ENCODE measurements at places on chromosomes 7 and 10.

- no peak for DNase-seq
Measured at GRCh38 chr7:121803039-121803438, 69.9 kb upstream of the PTPRZ1 start.

- no peak for DNase-seq
Measured at GRCh38 chr7:33770576-33770975, 134.8 kb upstream of the BMPER start.

DNA sequence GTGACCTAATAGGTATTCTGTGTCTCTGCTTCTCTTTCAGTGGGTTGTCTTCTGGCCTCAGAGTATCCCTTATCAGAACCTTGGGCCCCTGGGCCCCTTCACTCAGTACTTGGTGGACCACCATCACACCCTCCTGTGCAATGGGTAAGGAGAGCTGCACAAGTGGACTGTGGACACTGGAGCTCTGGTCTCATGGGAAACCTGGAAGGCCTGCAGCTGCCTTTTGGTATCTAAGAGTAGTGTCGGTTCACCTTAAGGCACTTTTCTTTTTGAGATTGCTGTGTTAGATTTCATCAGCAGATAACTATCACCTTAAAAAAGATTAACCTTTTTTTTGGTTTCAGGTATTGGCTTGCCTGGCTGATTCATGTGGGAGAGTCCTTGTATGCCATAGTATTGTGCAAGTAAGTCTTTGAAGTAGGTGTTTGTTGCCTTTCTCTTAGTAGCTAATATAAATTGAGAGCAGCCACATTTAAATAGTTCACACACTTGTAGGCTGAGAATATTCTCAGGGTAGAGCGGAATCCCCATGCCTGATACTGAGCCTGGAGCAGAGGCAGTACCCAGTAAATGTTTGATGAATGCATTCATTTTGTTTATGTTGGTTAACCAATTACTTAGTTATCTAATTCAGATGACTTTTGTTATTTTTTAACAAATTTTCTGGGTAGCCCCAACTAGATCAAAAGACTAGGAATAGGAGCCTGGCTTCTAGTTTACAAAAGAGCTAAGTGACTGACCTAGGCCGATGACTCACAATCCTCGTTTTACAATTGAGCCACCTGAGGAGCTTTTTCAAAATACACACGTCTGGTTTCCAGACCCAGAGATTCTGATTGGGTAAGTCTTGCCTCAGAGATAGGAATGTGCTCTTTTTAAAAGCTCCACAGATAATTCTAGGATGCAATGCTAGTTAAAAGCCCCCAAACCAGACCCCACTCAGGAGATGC is 3.6 kb downstream of the TMEM254 start:
- DNase-seq = no peak

DNA sequence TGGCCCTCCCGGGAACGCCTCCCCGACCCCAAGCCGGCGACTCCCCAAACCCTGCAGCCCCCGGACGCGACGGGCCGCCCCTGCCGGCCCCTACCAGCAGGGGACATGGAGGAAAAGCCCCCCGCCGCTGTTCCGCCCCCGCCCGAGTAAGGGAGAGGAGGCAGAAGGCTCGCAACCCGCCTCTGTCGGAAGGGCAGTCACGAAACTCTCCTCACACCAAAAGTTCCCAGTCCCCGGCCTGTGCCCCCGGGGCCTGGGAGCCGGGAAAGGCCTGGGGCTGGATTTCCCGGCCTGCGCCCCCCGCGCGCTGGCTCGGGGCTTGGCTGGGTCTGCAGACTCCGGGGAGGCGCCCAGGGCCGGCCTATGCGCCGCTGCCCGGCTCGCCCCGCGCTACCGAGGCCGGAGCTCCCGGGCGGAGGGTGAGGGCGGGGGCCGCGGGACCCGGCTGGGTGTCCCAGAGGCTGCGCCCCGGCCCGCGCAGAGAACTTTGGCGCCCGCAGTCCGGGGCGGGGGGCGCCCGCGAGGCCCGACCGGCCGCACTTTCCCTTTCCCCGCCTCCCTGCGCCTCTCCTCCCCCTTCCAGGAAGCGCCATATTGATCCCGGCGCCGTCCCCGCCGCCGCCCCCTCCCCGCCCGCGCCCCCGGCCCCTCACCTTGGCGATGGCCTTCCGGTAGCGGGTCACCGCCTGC is 728 bp downstream of the PARD3 start:
- no peak for DNase-seq

- no peak for DNase-seq
Measured at GRCh38 chr10:36808625-36809362, 316.6 kb upstream of the ANKRD30A start.

DNA sequence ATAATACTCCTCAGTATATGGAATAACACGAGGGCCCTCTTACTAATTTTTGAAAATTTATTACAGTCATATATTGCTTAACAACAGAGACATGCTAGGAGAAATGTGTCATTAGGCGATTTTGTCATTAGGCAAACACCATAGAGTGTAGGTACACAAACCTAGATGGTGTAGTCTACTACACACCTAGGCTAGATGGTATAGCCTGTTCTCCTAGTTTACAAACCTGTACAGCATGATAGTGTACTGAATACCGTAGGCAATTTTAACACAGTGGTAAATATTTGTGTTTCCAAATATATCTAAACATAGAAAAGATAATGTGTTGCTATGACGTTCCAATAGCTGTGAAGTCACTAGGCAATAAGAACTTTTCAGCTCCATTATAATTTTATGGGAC is 12.8 kb downstream of the OR2F1 start:
- DNase-seq = no peak

DNA sequence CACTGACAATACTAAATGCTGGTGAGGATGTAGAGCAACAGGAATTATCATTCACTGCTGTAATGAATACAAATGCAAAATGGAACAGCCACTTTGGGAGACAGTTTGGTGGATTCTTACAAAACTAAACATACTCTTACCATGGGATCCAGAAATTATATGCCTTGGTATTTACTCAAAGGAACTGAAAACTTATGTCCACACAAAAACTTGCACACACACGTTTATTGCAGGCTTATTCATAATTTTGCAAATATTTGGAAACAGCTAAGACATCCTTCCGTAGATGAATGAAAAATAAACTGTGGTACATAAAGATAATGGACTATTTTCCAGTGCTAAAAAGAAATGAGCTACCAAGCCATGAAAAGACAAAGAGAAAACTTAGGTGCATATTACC is 69.6 kb downstream of the SEM1 start:
- DNase-seq = no peak

GRCh38 chr10:132933308-132934042 is 8.9 kb downstream of the CFAP46 start:
- no peak for DNase-seq

DNA sequence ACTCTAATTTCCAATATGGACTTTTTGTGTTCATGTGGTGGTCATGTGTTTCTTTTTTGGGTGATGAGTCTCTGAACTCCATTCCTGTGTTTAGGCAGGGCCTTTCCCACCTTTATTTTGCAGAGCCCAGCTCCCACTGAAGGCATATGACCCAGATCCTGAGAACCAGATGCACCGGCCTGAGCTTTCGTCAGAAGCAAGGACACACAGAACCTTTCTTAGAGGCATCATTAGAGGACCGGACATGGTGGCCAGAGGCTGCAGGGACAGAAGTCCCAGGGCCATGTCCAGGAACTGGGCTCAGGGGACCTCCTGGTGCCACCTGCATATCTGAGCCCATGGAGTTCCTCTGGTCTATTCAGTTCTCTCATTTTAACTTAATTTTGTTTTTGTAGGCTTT is 200.9 kb upstream of the ZNF32 start:
- DNase-seq = no peak

GRCh38 chr7:17150018-17150417 is 148.4 kb upstream of the AHR start:
- no peak for DNase-seq

- DNase-seq = no peak
Measured at GRCh38 chr7:73976761-73977618, 51.0 kb upstream of the ELN start.

- DNase-seq = no peak
Measured at GRCh38 chr7:9181356-9181755, 747.9 kb downstream of the NXPH1 start.

- DNase-seq = no peak
Measured at GRCh38 chr7:35670856-35671569, 23.9 kb downstream of the HERPUD2 start.

GRCh38 chr7:80661729-80662128 is 23.3 kb downstream of the CD36 start:
- DNase-seq = no peak

GRCh38 chr10:104834580-104834979 is 193.5 kb downstream of the SORCS3 start:
- DNase-seq = no peak

GRCh38 chr7:1447551-1448244 is 11.6 kb downstream of the MICALL2 start:
- DNase-seq = no peak

GRCh38 chr10:34644224-34644623 is 170.9 kb downstream of the PARD3 start:
- DNase-seq = no peak

- no peak for DNase-seq
Measured at GRCh38 chr10:58240531-58240930, 27.2 kb downstream of the IPMK start.

- no peak for DNase-seq
Measured at GRCh38 chr10:133235265-133235855, 2.3 kb upstream of the VENTX start.

GRCh38 chr7:90965211-90965610 is 299.0 kb upstream of the FZD1 start:
- no peak for DNase-seq

- no peak for DNase-seq
Measured at GRCh38 chr10:110643653-110644597, at the start of gene RBM20. TSS of gene RBM20 (plus strand) at chr10:110644336. CDS start at chr10:110644455, 119 bp downstream.

DNA sequence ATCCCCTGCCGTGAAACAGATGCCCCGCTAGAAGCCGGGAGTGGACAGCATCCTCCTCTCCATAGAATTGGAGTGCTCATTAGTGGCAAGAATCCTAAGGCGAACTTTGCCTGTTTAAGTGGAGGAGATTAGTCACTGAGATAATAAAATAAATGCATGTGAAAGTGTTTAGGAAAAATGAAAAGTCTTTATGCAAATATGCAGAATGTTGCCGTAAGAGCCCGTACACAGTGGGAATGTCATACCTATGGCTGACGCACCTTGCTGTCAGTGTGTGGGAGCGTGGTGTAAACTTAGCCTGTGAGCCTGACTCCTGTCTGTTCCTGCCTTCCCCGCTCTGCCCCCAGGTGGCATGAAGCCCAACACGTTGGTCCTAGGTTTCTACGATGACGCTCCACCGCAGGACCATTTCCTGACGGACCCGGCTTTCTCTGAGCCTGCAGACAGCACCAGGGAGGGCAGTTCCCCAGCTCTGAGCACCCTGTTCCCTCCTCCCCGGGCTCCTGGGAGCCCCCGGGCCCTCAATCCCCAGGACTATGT is 1.7 kb upstream of the TRIP6 start:
- DNase-seq = peak; percentile 46

GRCh38 chr7:23893942-23894891 is 184.2 kb downstream of the STK31 start:
- no peak for DNase-seq

DNA sequence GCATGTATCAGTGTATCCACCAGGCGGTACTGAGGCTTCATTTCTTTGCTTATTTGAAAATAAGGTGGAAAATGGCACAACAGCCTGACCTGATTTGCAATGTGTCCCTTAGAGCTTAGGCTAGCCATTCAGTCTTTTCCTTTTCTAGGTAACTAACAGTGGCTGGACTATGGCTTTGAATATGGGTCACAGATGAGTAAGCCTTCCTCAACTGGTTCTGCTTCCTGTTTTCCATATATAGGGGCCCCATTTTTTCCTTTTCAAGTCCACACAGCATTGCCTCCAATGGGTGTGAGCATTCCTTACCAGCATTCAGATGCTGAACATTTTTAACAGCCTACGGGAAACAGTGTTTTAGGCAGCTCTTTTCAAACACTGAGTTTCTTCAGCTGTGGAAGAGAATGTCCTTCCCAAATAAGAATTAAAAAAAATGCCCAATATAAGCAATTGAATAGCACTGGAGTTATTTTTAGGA is 3.9 kb upstream of the ITGB1 start:
- DNase-seq = no peak

DNA sequence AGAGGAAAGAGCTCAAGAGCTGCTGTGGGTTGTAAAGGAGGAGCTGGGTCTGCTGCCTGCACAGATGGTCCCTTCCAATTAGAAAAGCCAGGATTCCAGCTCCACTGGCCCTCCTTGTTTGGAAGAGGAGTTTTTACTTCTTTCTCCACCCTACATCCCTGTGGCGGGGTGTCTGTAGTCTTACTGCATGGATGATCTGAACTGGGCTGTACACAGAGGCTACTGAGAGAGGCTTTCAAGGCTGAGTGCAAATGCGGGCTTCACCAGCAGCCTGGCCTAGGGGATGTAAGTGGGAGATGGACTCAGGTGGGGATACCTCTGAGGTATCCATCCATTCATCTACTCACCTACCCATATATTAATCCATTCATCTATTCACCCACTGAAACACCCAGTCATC is 7.1 kb upstream of the CXCL12 start:
- no peak for DNase-seq

DNA sequence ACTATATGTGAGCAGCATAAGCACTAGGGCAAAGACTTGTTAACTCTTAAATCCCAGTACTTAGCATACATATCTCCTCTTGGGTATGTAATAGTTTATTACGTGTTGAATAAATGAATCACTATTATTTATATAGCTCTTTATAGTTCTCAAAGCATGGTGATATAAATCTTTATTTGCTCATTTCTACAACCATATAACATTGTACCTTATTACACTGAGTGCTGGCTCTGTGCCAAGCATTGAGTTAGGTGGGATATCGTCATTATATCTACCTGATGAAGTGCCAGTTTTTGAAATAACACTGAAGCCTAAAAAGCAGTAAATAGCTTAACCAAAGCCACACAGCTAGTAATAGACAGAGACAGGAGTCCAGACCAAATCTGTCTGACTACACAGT is 27.9 kb downstream of the AHR start:
- no peak for DNase-seq

DNA sequence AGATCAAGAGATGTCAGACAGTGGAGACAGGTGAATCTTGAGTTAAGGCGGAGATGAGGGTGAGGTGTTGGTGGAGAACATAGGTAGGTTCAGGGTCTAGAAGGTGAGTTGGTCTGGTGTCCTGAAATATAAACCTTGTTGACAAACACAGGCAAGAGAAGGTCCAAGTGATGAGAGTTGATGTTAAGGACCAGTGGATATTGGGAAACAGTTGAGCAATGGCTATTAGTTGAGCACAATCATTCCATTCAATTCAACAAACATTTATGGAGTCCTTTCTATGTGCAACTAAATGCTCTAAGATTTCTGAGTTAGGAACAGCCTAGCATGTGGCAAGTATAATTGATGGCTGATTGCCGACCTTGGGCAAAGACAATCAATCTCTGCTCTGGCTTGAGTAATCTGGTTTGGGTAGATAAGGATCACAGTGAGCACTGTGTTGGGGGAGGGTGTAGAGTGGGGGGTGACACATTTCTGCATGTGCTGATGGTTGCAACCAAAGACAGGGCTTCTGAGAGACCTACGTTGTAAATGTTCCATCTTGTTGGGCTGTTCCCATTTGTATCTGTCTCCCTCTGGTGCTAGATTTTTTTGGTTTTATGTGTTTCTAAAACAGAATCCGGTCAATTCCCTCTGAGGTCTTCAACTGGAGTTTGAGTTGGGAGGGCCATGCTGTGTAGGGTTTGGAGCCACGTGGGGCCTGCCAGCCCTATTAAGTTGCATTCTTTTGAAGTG is 201.1 kb downstream of the BAMBI start:
- no peak for DNase-seq

Data from omental fat pad (tissue), 4 donors.